ENCODE measurements at places on chromosomes 4 and X. TPM values are rescaled to one million over a fixed set of nuclear protein-coding genes. Genes with fewer than 3 reads are reported as not detected.

Gene WNK3
- total RNA-seq, result 1.3 TPM

Gene GAGE1
- total RNA-seq, result not detected

Gene RIPPLY1
- not detected for total RNA-seq

Gene GPR78
- total RNA-seq, result 0.26 TPM

Gene ALB
- total RNA-seq, result 1.1 TPM

Gene NCBP2L
- total RNA-seq, result not detected

Gene FAAH2
- total RNA-seq, result 3.3 TPM

Gene C4orf50
- total RNA-seq, result not detected

Gene SPANXC
- not detected for total RNA-seq

Gene DDIT4L
- 0.26 TPM for total RNA-seq

Gene CXXC4
- total RNA-seq, result 6.8 TPM

Gene MAGEA2B
- total RNA-seq, result not detected

Gene MAOB
- 0.39 TPM for total RNA-seq

Gene CSAG3
- total RNA-seq, result not detected

Gene FRMPD3
- not detected for total RNA-seq

Gene MAMLD1
- total RNA-seq, result 1.2 TPM

Gene CT45A3
- total RNA-seq, result not detected

Gene CABS1
- not detected for total RNA-seq

Gene NLGN4X
- total RNA-seq, result 0.32 TPM

Gene ZNF711
- total RNA-seq, result 1.9 TPM

Gene PHOX2B
- total RNA-seq, result not detected

Gene CDKL5
- total RNA-seq, result 1.8 TPM

Gene ESX1
- not detected for total RNA-seq

Gene DMRTC1
- total RNA-seq, result not detected

Gene ADAM29
- total RNA-seq, result not detected

Gene HAUS7
- total RNA-seq, result 11.8 TPM

Gene IRS4
- total RNA-seq, result not detected

Gene SH3RF1
- 17.9 TPM for total RNA-seq

Gene FOXR2
- total RNA-seq, result not detected

Gene SSX4
- total RNA-seq, result not detected

Gene SSX1
- total RNA-seq, result not detected

Gene FGF13
- total RNA-seq, result 3.4 TPM

Gene MAGEA11
- not detected for total RNA-seq

Gene ZMAT1
- not detected for total RNA-seq

Gene TLR3
- 3.7 TPM for total RNA-seq

Gene CTPS2
- total RNA-seq, result 6.0 TPM

Gene NSG1
- 0.80 TPM for total RNA-seq
